ENCODE measurements at places on chromosomes 2 and 18.
A peak's percentile ranks its signal among the peaks of the same experiment; 100 is the strongest.

- H3K27ac ChIP-seq = peak overlapping the region; percentile 10
- H3K27me3 ChIP-seq = no peaks in the 10 kb centered on the region
- H3K4me1 ChIP-seq = no peaks in the 10 kb centered on the region
- H3K4me3 ChIP-seq = no peak overlapping the region
- no peaks in the 10 kb centered on the region for H3K36me3 ChIP-seq
Measured at GRCh38 chr2:12155303-12156051, 409.0 kb downstream of the LPIN1 start.

DNA sequence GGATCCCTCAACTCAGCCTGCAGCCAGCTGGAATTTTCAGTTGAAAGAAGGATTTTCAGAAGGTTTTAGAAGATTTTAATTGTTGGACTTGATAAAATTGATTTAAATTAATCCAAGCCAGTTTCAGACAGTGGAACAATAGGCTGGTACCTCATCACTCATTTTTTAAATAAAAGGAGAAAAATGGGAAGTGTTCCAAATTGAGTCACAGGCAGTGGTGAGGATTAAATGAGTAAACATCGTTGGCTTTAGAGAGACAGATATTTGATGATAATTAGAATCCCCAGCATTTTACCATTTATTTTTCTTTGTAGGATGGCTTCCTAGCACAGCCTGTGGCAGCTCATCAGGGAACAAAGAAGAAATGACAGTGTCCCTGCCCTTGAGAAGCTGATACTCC lies 7.4 kb downstream of the CXCR4 start:
- no peak overlapping the region for H3K27ac ChIP-seq
- H3K36me3 ChIP-seq = no peaks in the 10 kb centered on the region
- no peaks in the 10 kb centered on the region for H3K4me1 ChIP-seq
- no peak for DNase-seq
- no peak overlapping the region for H3K4me3 ChIP-seq
- H3K27me3 ChIP-seq = no peaks in the 10 kb centered on the region

DNA sequence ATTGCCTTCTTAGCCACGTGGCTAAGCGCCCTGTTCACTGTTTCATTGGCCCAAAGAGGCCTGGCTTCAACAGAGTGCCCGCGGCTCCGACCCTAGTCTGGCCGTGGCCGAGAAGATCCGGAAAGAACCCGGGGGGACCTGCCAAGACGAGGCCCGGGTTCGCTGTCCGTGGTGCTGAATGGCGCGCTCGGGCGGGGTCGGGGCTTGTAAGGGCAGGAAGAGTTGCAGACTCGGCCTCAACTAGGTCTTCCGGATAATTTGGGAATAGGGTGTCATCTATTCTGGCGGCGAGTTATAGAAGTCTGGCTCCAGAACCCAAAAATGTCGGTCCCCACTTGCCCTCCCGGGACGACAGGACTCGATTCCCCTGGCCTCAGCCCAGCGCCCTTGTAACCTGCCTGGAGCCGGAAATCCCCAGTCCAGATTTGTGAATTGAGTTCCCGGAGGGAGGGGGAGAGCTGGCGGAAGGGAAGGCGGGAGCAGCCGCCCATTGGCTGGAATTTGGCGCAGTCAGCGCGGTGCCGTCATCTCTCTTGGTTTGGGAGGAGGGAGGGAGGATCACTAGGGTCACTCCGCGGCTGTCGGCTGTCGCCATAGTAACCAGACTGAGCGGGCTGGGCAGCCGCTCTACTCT lies 3.5 kb downstream of the CDK5R2 start:
- H3K27ac ChIP-seq = no peak overlapping the region
- H3K27me3 ChIP-seq = peaks cover 43% of the 10 kb centered on the region
- H3K4me1 ChIP-seq = peaks cover 22% of the 10 kb centered on the region
- no peaks in the 10 kb centered on the region for H3K36me3 ChIP-seq
- H3K4me3 ChIP-seq = no peak overlapping the region

GRCh38 chr18:62877411-62878221 lies 162.3 kb downstream of the PHLPP1 start:
- no peak overlapping the region for H3K27ac ChIP-seq
- H3K36me3 ChIP-seq = no peaks in the 10 kb centered on the region
- no peaks in the 10 kb centered on the region for H3K27me3 ChIP-seq
- H3K4me1 ChIP-seq = peaks cover 7% of the 10 kb centered on the region
- H3K4me3 ChIP-seq = no peak overlapping the region

DNA sequence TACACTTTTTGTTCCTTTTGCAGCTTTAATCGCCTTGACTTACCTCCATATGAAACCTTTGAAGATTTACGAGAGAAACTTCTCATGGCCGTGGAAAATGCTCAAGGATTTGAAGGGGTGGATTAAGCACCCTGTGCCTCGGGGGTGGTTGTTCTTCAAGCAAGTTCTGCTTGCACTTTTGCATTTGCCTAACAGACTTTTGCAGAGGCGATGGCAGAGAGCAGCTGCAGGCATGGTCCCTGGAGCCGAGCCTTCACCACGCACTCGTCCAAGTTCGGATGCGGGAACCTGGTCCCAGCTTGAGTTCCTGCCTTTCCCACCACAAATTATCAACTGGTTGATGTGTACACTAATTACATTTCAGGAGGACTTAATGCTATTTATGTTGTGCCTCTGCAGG lies 232.7 kb downstream of the ALPK2 start:
- no peak for DNase-seq
- no peaks in the 10 kb centered on the region for H3K27me3 ChIP-seq
- peaks cover 5% of the 10 kb centered on the region for H3K36me3 ChIP-seq
- no peaks in the 10 kb centered on the region for H3K4me1 ChIP-seq
- H3K4me3 ChIP-seq = no peak overlapping the region

DNA sequence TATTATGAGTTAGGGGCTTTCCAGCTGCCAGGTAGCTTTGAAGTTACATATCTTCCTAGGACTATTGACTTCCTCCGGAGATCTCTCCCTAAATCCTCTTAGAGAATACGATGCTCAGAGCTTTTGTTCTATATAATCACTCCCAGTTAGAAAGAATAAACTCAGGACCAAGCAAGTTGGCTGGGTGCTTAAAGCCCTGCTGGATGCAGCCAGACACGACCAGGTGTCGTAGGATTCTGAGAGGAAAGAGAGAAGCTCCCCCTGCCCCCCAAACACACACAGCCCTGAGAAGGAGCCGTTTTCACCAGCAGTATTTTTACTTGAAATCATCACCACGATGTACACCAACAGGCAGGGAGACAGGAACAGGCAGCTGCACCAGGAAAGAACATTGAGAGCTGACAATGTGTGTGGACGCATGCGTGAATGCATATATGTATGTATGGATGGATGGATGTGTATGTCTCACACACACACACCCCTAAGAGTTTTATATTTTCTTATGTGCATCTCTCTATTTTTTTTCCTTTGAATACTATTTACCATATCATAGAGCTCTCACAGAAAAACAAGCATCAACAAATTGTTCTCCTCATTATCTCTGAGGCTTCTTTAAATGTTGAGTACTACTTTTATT lies 382.6 kb downstream of the EPHA4 start:
- DNase-seq = no peak
- H3K36me3 ChIP-seq = no peaks in the 10 kb centered on the region
- no peak overlapping the region for H3K27ac ChIP-seq
- H3K4me3 ChIP-seq = no peak overlapping the region
- H3K4me1 ChIP-seq = no peaks in the 10 kb centered on the region
- H3K27me3 ChIP-seq = no peaks in the 10 kb centered on the region

- H3K4me3 ChIP-seq = no peak overlapping the region
- no peak for DNase-seq
- no peaks in the 10 kb centered on the region for H3K27me3 ChIP-seq
Measured at GRCh38 chr18:22822024-22822423, 111.1 kb upstream of the RBBP8 start.

DNA sequence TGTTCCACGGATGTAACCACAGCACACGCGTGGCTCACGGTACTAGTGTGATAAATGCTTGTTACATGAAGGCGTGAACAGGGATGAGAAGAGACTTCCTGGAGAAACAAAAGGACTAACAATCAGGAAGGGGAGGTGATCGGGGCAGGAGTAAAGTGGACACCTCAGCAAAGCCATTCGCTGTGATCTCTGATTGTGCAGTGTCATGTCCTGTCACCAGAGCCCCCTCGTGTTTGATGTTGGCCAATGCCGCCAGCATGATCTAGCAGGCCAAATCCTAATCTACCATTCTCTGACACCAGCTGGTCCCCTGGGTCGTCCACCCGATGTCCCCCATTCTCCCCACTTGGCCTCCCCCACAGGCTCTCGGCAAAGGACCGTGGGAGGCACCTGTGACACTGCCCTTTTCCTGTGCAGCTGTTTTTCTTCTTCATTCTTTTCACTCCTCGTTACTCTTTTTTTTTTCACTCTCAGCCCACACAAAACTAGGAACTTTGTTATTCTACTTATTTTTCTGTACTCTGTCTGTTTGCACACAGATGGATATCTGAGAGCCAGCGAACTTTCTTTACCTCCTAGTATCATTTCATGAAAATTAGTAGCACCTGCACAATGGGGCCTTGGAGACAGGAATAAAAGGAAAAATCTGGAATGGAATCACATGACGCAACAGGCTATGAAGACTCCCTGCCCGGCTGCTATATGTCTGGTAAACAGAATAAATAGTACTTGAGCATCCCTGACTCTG lies 146.8 kb downstream of the TGIF1 start:
- H3K4me3 ChIP-seq = no peak overlapping the region
- H3K36me3 ChIP-seq = no peaks in the 10 kb centered on the region
- peaks cover 37% of the 10 kb centered on the region for H3K4me1 ChIP-seq
